ENCODE measurements at places on chromosomes 2 and 18. TPM values are rescaled to one million over a fixed set of nuclear protein-coding genes. Genes with fewer than 3 reads are reported as not detected.
A peak's percentile ranks its signal among the peaks of the same experiment; 100 is the strongest.

DNA sequence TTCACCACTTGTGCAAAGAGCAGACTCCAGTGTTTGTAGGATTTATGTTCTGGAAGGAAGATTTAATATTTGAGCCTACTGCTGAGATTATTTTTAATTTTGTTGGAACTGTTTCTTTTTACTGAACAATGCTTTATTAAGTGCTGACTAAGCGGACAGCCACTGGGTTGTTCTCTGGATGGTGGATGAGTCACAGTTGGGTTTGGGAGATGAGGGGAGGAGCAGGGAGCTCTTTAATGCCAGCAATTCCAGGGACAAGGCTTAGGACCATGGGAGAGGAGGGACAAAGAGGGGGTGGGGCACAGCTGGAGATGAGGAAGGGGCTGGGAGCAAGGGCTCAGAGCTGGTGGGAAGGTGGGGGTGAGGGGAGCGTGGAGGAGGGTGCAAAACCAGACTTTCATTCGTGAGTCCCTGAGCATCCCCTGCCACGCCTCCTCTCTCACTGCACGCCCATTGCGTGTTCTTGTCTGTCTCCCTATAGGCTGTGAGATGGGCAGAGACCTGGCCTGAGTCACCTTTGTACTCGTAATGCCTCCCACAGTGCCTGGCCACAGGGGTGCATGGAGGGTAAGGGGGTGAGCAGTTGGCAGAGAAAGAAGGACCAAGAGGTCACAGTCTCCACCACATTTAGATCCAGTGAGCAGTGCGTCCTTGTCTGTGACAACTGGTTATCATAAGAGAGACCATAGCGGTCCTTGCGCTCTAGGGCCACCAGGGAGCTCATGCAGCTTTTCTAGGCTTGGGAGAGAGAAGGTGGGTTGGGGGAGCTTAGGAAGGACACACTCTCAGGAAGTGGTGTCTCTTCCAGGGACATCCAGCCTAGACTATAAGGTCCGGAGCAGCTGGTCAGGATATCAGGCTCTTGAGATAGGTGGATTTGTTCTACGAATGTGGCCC, 18.4 kb downstream of the SLC4A3 start:
- no peak for DNase-seq

GRCh38 chr2:188292348-188293239, 920 bp downstream of the GULP1 start:
- peak; percentile 43 for DNase-seq

- no peak for DNase-seq
Measured at GRCh38 chr18:27685091-27685490, 491.8 kb downstream of the CDH2 start.

XDH gene
- total RNA-seq = 0.63 TPM

PKDCC gene
- 307 TPM for total RNA-seq

USP37 gene
- total RNA-seq = 9.1 TPM

Data from omental fat pad (tissue), 4 donors.